ENCODE measurements at places on chromosomes 5 and 9.

DNA sequence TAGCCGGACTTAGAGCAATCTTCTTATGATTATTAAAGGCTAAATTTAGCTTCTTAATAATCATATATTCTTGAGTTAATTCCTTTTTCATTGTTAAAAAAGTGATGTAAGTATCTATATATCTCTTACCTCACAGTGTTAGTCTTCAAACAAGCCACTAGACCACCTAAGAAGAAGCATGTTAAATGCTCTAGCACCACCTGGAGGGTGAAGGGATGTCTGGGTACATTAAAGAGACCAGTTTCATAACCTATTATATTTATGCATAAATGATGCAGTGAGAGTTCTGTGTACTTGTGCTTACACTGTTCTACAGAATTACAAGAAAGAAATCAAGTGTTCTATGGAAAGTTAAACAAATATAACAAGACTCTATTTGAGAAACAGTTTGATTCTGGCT lies 55.9 kb upstream of the SLCO6A1 start:
- no peak for DNase-seq

GRCh38 chr5:39980056-39980455 lies 555.3 kb upstream of the DAB2 start:
- peak; percentile 21 for DNase-seq

- DNase-seq = no peak
These were observed 97.0 kb downstream of the DRD1 start for GRCh38 chr5:175347027-175347426.

DNA sequence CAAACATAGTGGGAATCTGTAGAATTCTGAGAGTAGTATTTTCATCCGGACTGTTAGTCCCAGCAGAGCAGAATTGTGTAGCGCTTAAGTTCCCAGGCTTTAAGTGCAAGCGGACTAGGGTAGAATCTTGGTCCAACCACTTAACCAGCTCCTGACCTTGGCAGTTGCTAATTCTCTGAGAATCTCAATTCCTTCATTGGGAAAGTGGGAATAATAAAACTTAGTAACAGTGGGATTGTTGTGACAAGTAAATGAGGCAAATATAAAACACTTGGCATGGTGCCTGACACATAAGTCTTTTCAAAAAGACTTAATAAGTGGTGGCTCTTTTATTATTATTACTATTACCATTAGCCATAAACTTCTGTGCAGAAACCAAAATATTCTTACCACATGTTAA lies 8.4 kb upstream of the SLC1A3 start:
- no peak for DNase-seq

DNA sequence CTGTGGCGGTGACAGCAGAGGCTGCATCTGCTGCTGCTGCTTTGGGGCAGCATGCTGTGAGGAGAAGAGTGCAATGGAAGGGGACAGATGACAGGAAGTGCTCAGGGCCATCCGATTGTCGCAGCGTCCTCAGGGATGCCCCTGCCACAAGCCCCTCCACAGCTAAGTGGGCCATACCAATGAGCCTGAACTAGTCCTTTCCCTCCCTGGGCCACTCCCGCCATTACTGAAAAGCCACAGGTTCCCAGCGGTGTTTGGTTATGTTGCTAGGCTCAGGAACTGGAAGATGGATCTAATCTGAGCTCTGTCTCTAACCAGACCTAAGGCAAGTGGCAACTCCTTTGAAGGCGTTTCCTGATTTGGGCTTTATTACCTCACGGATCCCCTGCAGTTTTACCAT lies 109.2 kb downstream of the GAPVD1 start:
- DNase-seq = no peak

GRCh38 chr5:71978216-71978615 lies 129.1 kb upstream of the MAP1B start:
- no peak for DNase-seq

- DNase-seq = no peak
These were observed 436.7 kb downstream of the CTNND2 start for GRCh38 chr5:11467588-11467987.

DNA sequence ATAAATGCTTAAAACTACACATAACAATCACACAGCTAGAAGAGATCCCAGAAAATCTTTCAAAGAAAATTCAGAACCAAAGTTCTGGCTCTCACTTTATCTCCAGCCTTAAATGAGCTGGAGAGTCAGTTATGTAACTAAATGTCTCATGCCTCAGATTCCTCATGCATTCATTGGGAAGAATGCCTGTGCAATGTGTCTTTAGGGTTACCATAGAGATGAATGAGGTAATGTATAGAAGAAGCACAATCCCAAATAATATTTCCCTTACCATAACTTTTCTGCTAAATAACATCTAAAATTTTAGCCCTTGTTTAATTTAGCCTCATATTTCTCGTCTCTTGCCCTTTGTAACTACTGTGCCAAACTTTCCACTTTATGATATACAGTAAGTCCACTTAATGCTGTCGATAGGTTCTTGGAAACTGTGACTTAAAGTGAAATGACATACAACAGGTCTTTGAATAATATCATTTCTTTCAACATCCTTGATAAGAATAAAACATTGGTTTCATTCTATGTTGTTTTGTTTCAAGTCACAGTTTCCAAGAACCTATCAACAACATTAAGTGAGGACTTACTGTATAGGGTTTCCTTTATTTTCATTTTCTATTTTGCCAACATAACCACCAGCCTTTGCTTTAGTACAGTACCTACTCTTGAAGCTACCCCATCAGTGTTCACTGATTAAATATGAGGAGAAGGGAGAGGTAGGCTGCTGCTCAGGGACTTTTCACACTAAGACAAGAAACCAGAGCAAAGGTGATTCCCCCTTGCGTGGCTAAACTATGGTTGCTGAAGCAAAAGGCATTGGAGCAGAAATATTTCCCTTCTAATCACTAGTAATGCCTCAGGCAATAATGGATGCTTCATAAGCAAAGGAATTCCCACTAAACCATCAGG lies 295.7 kb upstream of the PTGER4 start:
- DNase-seq = no peak

DNA sequence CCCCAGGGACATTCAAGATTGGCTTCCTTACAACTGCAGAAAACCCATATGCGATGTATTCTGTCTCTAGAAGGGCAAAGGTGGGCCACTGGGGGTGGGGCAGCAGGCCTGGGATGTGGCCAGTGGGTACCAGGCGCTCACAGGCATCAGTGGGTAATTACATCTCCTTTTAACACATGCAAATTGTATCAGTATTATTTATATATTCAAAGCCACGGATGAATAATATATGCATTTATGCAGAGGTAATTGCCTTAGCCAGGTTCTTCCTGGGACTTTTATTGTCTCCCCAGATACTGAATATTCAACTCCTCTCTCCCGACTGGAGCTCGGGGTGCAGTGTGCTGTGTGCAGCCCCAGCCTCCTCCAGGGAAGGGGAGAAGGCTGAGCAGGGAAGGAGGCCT lies 109.4 kb upstream of the MVB12B start:
- no peak for DNase-seq

GRCh38 chr9:13144166-13144775 lies 135.2 kb downstream of the MPDZ start:
- no peak for DNase-seq

- peak; percentile 28 for DNase-seq
These were observed 25.4 kb upstream of the TOMM5 start for GRCh38 chr9:37617832-37618231.

DNA sequence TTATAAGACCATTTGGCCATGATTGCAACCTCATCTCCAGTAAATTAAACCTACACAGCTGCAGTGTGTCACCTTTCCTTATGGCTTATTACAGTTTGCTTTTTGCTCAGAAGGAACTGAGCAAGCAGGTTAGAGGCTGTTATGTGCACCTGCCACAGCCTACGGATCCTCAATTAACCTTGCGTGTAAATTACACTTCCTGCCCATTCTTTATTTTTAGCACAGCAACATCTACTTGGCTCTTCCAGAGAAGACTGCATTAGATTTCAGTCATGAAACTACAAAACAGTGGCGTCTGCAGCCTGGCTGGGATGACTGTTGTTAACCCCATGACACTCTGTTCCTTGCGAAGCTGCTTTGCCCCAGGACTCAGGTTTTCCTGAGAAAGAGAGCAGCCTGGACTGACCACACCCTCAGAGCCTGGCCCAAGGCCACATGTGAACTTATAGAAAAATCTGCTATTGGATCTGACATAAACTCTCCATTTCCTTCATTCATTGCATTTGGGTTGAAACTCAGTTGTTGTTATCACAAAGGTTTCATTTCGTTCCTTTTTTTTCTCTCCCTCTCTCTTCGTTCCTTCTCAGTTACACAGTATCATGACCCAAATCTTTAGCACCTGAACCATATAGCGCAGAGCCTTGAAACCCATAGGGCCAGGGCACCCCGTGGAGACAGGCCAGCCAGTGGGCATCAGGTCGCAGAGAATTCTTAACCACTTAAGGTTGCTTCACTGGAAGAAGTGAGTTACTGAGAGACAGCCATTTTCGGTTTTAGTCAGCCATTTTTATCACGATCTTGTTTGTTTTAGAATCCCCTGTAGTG lies 138.6 kb downstream of the PALM2AKAP2 start:
- peak; percentile 75 for DNase-seq

- DNase-seq = no peak
These were observed 339.5 kb downstream of the BNC2 start for GRCh38 chr9:16530669-16531642.

GRCh38 chr5:140106805-140107311 lies 7.1 kb upstream of the PURA start:
- DNase-seq = no peak

DNA sequence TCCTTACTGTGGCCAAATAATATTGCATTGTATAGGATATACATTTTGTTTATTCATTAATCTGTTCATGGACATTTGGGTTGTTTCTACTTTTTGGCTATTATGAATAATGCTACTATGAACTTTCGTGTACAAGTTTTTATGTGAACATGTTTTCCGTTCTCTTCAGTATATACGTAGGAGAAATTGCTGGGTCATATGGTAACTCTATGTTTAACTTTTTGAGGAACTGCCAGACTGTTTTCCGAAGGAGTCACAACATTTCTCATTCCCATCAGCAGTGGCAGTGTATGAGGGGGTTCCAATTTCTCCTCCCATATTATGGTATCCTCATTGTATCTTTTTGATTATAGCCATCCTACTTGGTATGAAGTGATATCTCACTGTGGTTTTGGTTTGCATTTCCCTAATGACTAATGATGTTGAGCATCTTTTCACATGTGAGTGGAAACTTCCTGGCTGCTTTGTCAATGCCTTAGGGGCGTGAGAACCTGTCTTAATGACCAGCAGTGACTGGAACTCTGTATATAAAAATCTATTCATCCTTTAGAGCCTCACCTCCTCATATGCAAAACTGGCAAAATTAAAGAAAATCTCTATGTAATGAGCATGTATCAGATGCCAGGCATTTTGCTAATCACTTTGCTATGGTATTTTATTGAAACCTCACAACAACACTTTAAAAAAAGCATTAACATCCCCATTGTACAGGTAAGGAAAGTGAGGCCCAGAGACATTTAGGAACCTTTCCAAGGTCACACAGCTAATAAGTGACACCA lies 47.8 kb upstream of the TGFBR1 start:
- peak; percentile 61 for DNase-seq

- peak; percentile 47 for DNase-seq
These were observed 31.3 kb downstream of the USP20 start for GRCh38 chr9:129866394-129867135.

- peak; percentile 96 for DNase-seq
These were observed 497.0 kb downstream of the RAB3C start for GRCh38 chr5:59079622-59080620.

- no peak for DNase-seq
These were observed 9.4 kb downstream of the SLC38A9 start for GRCh38 chr5:55702598-55703345.

DNA sequence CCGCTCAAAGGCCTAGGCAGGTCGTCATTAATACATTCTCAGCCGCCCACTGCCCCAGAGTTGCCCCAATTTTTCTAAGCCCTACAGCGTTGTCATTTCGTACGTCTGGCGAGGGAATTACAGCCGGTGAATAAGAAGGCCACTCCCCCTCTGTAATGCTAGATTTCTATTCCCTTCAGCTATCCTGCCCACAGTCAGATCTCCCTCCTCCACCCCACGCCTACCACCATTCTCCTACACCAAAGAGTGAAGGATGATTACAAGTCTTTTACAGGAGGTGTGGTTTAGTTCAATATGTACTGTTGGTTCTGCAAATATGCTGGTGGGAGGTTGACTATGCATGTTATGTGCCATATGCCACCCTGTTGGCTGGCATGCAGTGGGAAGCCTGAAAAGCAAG lies 83.7 kb upstream of the SMIM15 start:
- no peak for DNase-seq

DNA sequence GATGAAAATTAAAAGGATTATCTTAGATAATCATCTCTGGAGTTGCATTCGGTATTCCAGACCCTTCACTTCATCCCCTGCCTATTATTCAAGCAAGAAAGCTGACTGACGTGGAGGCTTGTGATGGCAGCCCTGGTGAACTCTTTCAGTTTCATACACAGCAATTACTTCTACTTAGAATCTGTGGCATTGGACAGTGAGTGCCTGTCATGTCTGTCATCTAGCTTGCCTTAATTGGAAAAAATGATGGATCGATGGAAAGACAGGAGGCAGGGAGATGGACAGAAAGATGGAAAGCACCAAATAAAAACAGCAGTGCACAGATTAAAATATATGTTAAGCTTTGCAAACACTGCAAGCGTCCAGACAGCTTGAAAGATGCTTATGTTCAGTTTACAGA lies 1371.0 kb upstream of the CDH6 start:
- no peak for DNase-seq

DNA sequence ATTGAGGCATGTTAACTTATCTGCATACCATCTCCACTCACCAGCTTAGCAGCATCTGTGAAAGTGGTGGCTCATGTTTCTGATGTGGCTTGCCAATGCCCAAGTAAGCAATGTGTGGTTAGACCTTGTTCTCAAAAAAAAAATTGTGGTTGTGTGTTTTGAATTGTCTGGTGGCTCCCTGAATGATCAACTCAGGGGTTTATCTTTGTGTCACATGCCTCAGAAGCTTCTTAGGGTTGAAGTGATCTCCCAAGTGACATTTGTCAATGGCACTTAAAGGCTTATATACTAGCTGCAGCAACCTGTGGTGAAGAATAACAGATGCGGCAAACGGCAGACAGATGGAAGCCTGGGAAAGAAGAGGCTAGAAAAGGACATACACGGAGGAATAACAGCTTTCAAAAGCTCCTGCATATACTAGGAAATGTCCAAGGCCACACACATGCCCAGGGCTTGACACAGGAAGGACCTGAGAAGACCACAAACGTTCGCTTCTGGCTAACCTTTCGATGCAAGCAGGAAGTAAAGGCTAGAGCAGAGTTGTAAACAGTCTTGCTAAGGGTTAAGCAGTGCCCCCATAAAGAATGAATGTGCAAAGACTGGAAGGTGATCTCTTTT lies 42.2 kb upstream of the FSD1L start:
- peak; percentile 57 for DNase-seq

- DNase-seq = no peak
These were observed 108.6 kb upstream of the MINAR2 start for GRCh38 chr5:129639331-129639730.
